Cortex of kidney (tissue), 1 donor: ENCODE measurements at places on chromosomes 6 and 20.

DNA sequence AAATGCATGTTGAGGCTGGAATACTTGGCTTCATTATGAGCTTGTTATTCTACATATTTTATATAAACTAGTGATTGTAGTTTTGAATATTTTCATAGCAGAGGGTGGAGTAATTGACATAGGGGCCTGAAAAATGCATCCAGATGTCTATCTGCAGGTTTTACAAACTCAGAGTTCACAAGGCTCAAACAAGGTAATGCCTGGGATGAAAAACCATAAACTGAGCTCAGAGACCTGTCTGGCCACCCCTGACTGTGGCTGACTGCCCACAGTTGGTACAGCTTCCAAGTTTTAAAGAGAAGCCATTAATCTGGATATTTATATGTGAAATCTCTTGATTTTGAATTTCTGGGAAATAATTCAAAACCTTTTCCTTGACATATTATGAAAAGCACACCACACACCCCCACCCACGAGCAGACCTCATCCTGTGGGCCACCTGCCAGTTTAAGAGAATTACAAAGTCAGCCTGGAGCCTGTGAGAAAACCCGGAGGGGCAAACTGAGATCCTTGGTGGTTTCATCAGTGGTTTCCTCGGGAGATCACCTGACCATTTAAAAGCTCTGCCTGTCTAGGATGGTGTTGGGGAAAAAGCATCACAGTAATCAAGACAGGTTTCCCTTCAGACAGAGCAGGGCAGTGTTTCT, 230.1 kb downstream of the SAMD5 start:
- no peak for DNase-seq

GRCh38 chr6:71855406-71855805, 30.9 kb upstream of the RIMS1 start:
- DNase-seq, result no peak

GRCh38 chr6:157172830-157173536, 150.3 kb downstream of the TMEM242 start:
- DNase-seq, result no peak

DNA sequence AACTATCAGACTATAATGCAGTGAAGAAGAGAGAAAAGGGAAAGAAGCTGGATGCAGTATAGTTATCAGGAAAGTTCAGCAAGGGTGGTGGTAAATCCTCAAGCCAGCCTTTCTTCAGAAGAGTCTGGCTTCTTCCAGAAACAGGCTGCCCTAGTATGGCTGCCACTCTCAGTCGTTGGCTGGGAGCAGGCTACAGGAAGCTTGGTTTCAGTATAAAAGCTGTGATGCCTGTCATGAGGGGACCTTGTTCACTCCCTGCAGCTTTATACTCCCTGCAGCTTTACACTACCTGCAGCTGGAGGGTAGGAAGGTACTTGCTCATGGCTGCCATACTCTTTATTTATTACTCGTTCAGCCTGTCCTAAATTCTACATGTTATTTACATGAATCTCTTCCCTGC, 63.3 kb upstream of the ARHGAP18 start:
- no peak for DNase-seq

DNA sequence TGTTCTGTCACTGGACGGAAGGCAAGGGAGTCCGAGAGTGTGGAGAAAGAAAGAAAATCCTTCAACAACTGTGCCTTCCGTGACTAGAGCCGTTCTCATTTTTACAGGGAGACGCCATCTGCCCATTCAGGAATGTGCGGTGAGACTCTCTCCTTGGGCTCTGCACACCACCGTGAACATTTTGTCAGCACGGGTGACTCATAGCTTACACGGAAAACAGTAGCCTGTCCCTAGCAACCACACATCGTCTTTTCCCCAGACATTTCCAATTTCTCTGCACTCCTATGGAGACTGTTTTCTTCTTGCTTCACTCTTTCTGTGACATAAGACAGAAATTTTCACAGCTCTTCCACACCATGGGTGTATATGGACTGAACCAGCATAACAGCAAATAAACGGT, 55.1 kb downstream of the TBXT start:
- no peak for DNase-seq

DNA sequence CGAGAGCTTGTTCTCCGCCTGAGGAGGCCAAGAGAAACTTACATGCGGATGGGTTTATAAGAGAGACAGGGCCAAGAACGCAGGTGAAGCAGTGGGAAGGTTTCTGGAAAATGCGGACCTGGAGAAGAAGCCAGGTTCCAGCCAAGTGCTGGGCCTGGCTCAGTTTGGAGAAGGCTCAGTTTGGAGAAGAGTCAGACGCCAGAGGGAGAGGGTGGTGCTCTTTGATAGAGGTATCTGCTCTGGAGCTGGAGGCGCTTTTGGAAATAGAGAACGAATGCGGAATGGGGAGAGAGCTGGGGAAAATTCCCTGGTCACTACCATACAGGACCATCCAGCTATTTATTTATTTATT, 753 bp downstream of the RSPH9 start:
- no peak for DNase-seq

DNA sequence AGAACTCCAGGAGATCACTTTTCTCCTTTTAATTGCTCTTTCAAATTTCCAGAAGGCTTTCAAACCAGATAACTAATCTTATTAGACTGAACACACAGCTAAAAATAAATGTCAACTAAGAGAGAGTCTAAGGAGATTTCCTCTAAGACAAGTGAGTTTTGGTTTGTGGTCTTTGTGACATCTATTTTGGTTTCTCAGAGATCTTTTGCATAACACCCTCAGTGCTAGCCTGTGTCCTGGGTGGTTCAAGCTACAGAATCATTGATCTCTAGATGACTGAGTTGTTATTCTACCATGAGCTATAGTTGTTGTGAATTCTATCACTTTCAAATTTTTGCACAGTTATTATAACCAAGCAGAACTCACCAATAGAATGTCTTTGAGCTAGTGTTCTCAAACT, 49.1 kb upstream of the PLCB4 start:
- DNase-seq, result no peak

- no peak for DNase-seq
Observed at GRCh38 chr6:170445487-170445886, 107.6 kb downstream of the PSMB1 start.

GRCh38 chr6:113388996-113389395, 468.1 kb upstream of the MARCKS start:
- no peak for DNase-seq

- DNase-seq, result no peak
Observed at GRCh38 chr6:143064271-143064670, 3.6 kb downstream of the AIG1 start.

- no peak for DNase-seq
Observed at GRCh38 chr6:3529232-3529631, 72.4 kb upstream of the SLC22A23 start.

- no peak for DNase-seq
Observed at GRCh38 chr6:127058027-127058426, 60.4 kb upstream of the RSPO3 start.

- DNase-seq, result no peak
Observed at GRCh38 chr20:3751675-3752385, 15.7 kb downstream of the ADISSP start.

DNA sequence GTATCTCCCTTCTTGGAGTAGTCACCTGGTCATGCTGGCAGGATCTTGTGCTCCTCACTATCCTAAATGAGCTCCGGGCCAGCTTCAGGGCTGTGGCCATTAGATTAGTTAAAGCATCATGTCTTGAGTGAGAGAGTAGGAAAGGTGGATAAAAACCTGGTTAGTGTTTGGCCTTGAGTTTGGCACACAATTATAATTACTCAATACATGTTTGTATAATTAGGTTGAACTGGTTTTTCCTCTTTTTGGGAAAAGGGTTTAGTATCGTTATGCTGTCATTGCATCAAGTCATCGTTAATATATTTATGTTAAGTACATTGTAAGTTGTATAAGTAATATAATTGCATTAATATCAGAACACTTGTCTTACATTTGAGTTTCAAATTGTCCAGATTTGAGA, 126.3 kb downstream of the CDKAL1 start:
- DNase-seq, result no peak

- no peak for DNase-seq
Observed at GRCh38 chr6:53313784-53314400, 34.9 kb downstream of the ELOVL5 start.

- DNase-seq, result no peak
Observed at GRCh38 chr6:31076611-31077010, 35.8 kb downstream of the C6orf15 start.

GRCh38 chr6:51474022-51474975, 613.1 kb downstream of the PKHD1 start:
- DNase-seq, result no peak

- DNase-seq, result no peak
Observed at GRCh38 chr20:63533871-63534393, 3.2 kb downstream of the PTK6 start.

- DNase-seq, result no peak
Observed at GRCh38 chr6:12393100-12393499, 102.9 kb downstream of the EDN1 start.

- DNase-seq, result no peak
Observed at GRCh38 chr20:43397147-43397546, 60.5 kb upstream of the SRSF6 start.

DNA sequence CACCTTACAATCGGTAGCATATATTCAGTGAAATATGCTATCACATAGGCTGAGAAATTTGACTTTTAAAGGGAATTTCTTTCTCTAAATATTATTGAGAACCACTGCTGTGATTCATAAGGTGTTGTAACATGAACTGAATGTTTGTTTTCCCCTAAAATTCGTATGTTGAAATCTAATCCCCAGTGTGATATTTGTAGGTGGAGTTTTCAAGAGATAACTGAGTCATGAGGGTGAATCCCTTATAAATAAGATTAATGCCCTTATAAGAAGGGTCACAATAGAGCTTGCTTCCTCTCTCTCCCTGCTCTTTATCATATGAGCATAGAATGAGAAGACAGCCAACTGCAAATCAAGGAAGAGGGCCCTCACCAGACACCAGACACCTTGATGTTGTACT, 64.8 kb downstream of the LMBRD1 start:
- DNase-seq, result no peak

DNA sequence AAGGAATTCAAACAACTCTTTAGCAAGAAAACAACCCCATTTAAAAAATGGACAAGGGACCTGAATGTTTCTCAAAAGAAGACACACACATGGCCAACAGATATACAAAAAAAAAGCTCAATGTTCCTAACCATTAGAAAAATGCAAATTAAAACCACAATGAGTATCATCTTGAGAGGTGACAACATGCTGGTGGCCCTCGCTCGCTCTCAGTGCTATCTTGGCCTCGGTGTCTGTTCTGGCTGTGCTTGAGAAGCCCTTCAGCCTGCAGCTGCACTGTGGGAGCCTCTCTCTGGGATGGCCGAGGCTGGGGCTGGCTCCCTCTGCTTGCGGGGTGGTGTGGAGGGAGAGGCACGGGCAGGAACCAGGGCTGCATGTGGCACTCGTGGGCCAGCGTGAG, 13.4 kb downstream of the SPINT4 start:
- no peak for DNase-seq

GRCh38 chr6:92608751-92609150, 810.6 kb downstream of the EPHA7 start:
- DNase-seq, result no peak

DNA sequence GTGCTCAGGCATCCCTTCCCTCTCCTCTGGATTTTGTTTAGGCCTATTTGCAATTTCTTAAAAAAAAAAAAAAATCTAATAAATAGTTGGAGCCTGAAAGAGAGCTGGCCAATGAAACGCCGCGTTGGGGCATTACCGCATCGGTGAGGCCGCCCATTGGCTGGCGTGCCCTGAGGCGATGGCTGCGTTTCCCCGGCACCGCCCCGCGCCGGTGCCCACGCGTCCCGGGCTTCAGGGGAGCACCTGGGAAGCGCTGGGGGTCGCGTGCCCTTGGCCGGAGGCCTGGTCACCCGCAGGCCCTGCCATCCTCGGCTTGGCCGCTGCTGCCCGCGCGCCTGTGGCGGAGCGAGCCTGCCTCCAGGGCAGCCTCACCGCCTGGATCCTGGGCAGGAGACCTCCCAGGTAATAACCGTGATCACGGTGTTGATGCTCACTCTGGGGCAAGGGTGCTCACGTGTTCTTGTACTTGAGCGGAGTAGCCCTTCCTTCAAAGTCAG, 155.4 kb downstream of the NRN1 start:
- no peak for DNase-seq

DNA sequence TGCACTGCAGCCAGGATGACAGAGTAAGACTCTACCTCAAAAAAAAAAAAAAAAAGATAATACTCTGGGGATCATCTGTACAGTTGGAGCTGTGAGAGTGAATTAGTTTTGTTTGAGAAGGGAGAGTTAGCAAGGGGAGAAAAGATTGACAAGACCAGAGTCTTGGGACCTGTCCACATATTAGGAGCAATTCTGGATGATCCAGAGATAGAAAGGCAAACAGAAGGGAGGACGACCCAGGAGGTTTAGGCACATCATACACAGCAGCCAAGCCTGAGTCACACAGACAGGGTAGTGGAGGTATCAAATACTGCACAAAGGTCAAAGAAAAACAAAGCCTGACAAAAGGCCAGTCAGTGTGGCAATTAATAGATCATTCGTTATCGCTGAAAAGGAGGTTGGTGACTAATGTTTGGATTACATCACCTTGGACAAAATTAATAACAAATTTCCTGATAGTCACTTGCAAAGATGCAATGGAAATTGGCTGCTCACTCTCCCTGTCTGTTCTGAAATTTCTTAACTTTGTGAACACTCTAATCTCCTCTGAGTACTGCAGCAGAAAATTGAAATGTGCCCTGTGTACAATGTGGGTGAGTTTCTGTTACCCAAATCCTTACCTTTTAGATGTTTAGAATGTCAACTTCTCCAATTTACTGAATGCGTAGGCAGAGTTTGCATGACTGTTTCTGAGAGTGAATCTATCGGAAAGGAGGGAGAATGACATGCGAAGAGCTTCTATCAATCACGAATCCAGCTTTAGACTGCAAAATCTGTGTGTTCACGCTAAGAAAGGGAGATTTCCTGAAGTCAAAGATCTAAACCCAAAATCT, 105.4 kb downstream of the TSHZ2 start:
- DNase-seq, result no peak
